ENCODE measurements at places on chromosomes 2 and 18. TPM values are rescaled to one million over a fixed set of nuclear protein-coding genes. Genes with fewer than 3 reads are reported as not detected.

BOLL gene
- polyA plus RNA-seq: not detected

DAW1 gene
- polyA plus RNA-seq: not detected

TACR1 gene
- 0.32 TPM for polyA plus RNA-seq

C2orf66 gene
- not detected for polyA plus RNA-seq

SCN3A gene
- polyA plus RNA-seq: 10.8 TPM

INHBB gene
- polyA plus RNA-seq: 13.9 TPM

TCF7L1 gene
- polyA plus RNA-seq: 15.3 TPM

SNORC gene
- 16.9 TPM for polyA plus RNA-seq

CXCR1 gene
- polyA plus RNA-seq: 0.49 TPM

TRAF3IP1 gene
- polyA plus RNA-seq: 7.9 TPM

MAP3K19 gene
- not detected for polyA plus RNA-seq

DUSP2 gene
- 3.0 TPM for polyA plus RNA-seq

LOXHD1 gene
- polyA plus RNA-seq: not detected

ATAD2B gene
- polyA plus RNA-seq: 1.6 TPM

PAX3 gene
- not detected for polyA plus RNA-seq

ZNF385B gene
- polyA plus RNA-seq: 2.4 TPM

C1GALT1C1L gene
- not detected for polyA plus RNA-seq

SIX2 gene
- 18.6 TPM for polyA plus RNA-seq

GRP gene
- 1,113 TPM for polyA plus RNA-seq

CDH19 gene
- polyA plus RNA-seq: 0.68 TPM

SCG2 gene
- 63.4 TPM for polyA plus RNA-seq

ALLC gene
- polyA plus RNA-seq: not detected

EFR3B gene
- 23.8 TPM for polyA plus RNA-seq
